ENCODE measurements at places on chromosomes 3 and 15.

DNA sequence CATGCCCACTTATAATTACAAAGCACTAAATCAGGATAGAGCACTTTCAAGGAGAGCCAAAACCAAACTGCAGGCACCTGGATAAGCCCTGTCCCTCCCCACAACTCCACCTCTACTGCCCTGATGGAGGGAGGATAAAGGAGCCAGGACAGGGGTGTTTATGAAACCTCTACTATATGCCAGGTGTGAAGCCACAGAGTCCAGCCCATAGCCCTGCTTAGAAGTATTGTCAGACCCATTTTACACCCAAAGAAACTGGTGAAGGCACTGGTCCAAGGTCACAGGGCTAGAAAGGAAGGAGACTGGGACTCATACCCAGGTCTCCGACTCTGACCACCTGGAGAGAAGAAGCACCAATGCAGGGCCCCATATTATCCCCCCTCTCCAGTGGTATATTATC, 48.7 kb downstream of the SH3BP5 start:
- DNase-seq, result no peak

DNA sequence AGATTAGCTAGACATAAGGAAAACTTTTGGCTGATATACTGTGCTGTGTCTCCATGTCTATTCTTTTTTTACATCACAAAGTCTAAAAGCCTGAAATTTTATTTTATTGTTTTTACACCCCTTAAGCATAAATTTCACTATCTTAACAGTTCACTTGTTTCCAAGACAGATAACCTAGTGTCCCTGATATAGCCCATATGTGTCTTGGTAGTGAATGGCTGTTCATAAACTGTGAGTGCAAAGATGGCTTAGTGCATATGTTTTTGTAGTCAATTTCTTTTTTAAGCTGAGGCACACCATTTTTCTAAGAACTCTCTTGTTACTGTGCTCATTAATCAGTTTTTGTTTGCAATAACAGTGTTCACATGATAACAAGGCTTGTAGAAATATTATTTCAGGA, 381.1 kb downstream of the OXSM start:
- no peak for DNase-seq

DNA sequence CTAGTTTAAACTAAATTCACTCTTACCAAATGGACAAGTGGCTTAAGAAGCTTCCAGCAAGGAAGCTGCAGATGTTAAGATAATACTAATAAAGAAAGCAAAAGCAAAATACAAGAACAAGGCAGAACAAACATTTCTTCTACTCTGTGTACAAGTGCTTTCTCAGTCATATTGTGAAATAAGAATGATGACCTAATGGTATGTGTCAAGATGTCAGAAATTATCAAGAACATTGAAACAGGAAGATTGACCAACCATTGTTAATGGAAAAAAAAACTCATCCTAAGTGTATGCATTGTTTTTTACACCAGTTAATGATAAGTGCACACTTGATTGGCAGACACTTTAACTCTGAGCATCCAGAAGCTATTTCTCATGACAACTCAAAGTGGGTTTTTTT, 65.4 kb upstream of the P2RY1 start:
- no peak for DNase-seq

GRCh38 chr3:185400866-185401265, 37.9 kb downstream of the MAP3K13 start:
- DNase-seq, result no peak

DNA sequence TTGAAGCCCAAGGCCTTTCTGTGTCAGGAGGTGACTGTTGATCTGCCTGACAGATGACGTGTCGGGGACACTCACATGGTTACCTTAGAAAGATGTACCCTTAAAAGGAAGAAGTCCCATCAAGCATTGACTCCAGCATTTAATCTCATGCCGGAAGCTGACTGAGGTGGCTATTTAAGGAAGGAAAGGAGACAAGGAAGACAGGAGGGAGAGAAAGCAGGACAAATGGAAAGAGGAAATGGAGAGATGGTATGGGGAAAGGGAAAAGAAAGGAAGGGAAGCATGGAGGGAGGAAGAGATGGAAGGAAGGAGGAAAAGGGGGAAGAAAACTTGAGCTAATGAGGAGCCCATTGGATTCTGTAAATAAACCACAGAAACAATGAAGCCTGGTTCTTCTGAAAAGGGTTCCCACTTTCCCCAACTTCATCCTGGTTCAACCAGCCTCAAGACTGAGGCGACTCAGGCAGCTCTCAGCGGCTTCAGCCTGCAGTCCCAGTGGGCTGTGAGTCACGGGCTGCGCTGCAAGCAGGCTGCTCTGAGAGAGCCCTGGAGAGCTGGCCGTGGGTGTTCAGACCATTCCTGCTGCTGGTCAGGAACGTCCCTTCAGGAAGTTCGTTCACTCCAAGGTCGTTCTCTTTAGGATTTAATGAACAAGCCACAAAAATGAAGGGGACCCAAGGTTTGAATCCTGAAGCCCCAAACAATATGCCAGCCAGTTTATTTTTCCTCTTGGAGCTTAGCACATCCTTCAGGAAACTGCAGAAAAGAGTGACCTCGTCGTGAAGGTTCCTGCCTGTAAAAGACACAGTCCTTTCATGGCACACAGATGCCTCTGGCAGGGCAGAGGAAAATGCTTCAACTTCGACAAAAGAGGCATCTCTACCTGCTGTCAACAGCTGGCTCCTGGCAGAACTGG, 69.6 kb upstream of the THBS1 start:
- no peak for DNase-seq

GRCh38 chr3:98961161-98962155, 60.0 kb upstream of the DCBLD2 start:
- no peak for DNase-seq

DNA sequence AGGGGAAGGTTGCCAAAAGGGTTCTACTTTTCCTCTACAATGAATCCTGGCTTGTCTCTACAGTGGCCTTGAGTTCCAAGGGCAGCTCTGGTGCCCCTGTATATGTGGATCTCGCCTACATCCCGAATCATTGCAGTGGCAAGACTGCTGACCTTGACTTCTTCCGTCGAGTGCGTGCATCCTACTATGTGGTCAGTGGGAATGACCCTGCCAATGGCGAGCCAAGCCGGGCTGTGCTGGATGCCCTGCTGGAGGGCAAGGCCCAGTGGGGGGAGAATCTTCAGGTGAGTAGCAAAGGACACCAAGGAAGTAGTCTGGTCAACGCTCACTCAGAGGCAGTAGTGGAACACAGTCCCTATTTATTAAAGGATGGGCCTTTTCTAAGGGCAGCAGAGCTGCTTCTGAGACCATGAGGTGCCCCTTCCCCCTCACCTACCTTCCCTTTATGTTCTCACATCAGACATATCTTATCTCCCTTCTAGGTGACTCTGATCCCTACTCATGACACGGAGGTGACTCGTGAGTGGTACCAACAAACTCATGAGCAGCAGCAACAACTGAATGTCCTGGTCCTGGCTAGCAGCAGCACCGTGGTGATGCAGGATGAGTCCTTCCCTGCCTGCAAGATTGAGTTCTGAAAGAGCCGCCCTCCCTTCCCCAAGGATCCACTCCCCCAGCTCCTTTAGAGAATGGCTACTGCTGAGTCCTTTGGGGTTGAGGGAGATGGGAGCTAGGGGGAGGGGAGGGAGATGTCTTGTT, 12.4 kb downstream of the MAP1A start:
- DNase-seq, result no peak

- DNase-seq, result no peak
Observed at GRCh38 chr3:13079051-13079450, 5.8 kb upstream of the IQSEC1 start.

DNA sequence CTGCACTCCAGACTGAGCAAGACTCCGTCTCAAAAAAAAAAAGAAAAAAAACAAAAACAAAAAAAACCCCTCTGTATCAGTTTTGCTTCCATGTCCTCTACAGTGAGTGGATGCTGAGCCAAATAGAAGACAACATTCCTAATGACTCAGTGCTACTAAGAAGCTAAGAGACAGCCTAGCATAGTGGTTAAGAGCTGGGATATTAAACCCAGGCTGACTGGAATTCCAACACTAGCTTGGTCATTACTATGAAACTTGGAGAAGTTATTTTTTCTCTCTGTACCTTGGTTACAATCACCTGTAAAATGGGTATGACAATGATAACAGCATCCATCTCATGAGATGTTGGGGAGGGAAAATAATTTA, 60.9 kb upstream of the PYGO1 start:
- DNase-seq, result no peak

DNA sequence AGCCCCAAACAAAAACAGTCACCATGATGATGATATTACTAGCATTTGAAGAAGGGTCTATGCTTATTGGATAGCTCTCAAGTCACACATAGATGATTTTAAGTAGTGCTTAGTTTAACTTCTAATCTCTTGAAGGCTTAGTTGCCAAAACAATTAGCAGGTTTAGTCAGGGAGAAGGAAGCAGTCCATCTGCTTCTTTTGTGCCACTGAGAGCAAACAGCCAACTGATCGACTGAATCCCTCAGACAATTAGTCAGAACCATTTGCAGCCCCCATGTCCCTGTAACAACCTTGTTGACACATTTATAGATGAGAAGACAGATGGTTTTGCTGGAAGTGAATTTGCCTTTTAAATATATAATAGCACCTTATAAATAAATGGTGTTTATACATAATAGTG, 585.1 kb upstream of the SUCLG2 start:
- no peak for DNase-seq

- DNase-seq, result peak; percentile 81
Observed at GRCh38 chr15:35548435-35548834, 2.5 kb upstream of the DPH6 start.

DNA sequence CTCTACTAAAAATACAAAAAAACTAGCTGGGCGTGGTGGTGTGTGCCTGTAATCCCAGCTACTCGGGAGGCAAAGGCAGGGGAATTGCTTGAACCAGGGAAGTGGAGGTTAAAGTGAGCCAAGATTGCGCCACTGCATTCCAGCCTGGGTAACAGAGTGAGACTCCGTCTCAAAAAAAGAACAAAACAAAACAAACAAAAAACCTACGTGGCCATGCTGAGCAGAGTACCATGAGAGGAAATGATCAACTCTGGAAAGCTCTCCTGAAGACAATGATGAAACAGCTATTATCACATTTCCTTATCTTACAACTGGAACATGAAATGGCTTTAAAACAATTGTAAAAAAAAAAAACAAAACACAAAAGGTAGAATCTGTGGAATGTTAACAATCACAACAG, 75.2 kb downstream of the CHSY1 start:
- DNase-seq, result no peak

GRCh38 chr3:88936831-88937230, 170.6 kb upstream of the EPHA3 start:
- DNase-seq, result no peak

GRCh38 chr3:160968761-160969160, 136.4 kb downstream of the B3GALNT1 start:
- DNase-seq, result peak; percentile 9

DNA sequence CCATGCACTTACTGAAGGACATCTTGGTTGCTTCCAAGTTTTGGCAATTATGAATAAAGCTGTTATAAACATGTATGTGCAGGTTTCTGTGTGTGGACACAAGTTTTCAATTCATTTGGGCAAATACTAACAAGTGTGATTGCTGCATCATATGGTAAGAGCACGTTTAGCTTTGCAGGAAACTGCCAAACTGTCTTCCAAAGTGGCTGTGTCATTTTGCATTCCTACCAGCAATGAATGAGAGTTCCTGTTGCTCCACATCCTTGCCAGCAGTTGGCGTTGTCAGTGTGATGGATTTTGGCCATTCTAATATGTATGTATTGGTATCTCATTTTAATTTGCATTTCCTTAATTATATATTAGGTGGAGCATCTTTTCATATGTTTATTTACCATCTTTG, 280.1 kb downstream of the SV2B start:
- no peak for DNase-seq

- no peak for DNase-seq
Observed at GRCh38 chr3:66038384-66038725, 363 bp downstream of the MAGI1 start.

DNA sequence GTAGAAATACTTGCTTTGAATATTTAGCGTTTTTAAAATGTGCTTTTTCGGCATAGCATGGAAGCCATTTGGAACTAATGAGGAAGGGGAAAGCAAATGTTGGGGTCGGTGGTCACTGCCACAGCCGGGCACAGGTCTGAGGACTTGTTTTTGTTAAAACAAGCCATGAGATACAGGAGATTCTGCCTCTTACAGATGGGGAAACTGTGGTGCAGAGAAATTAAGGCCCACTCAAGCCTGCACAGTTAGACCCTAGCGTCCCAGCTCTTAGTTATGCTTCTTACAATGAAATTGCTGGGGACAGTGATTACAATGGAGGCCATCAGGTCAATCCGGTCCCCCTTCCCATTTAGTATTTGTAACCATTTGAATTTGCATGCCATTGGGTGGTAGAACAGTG, 2.5 kb upstream of the GPR171 start:
- no peak for DNase-seq

GRCh38 chr3:16011376-16011775, 163.1 kb upstream of the GALNT15 start:
- no peak for DNase-seq

GRCh38 chr15:42931702-42932486, 11.3 kb upstream of the TTBK2 start:
- no peak for DNase-seq

GRCh38 chr3:187774185-187774789, 29.0 kb upstream of the BCL6 start:
- DNase-seq, result no peak

- DNase-seq, result peak; percentile 27
Observed at GRCh38 chr3:55690177-55690576, 203.1 kb upstream of the WNT5A start.

GRCh38 chr3:107206141-107206540, 171.1 kb upstream of the CCDC54 start:
- peak; percentile 85 for DNase-seq

GRCh38 chr3:106797461-106797860, 579.8 kb upstream of the CCDC54 start:
- no peak for DNase-seq

- DNase-seq, result peak; percentile 42
Observed at GRCh38 chr3:49666592-49666991, 7.6 kb upstream of the APEH start.

DNA sequence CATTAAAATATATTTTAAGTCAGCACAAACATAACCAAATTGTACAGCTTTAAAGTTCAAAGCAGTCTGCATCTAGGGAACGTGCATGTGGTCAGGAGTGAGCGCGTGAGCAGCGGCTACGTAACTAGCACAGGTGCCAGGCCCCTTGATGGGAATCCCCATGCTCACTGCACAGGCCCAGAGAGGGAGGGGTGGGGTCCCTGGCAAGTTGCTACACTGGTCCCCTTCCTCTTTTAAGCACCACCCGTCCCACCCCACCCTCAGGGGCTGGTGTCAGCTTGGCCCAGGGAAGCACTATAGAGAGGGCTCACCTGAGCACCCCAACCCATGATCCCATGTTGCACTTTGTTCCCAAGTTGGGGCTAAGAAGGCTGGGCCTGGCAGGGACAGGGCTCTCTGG, 835 bp upstream of the GMPPB start:
- peak; percentile 36 for DNase-seq

- peak; percentile 85 for DNase-seq
Observed at GRCh38 chr15:48250640-48251076, 44.6 kb downstream of the SLC12A1 start.

DNA sequence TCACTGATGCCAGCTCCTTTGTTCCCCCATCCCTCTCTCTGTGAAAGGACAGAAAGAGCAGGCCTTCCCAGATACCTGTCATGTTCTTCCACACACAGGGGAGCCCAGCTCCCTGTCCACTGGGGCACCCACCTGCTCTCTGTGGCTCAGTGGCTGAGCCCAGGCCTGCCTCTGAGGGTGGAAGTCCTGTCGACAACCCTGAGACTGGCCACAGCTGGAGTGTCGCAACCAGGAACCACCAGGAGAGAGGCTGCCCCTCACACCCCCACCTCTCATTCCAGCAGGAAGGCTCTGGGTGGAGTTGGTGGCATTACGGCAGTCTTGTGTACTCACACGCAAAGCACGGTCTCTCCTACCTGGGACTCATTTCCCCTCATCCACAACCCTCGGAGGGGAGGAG, 66.3 kb downstream of the MEGF11 start:
- no peak for DNase-seq

- peak; percentile 36 for DNase-seq
Observed at GRCh38 chr15:99732124-99732750, 1.0 kb downstream of the LYSMD4 start.

Data from GM23338 (cell line).